ENCODE measurements at places on chromosomes 3 and 15. TPM values are rescaled to one million over a fixed set of nuclear protein-coding genes. Genes with fewer than 3 reads are reported as not detected.

Gene CCR1
- total RNA-seq, result not detected

DNA sequence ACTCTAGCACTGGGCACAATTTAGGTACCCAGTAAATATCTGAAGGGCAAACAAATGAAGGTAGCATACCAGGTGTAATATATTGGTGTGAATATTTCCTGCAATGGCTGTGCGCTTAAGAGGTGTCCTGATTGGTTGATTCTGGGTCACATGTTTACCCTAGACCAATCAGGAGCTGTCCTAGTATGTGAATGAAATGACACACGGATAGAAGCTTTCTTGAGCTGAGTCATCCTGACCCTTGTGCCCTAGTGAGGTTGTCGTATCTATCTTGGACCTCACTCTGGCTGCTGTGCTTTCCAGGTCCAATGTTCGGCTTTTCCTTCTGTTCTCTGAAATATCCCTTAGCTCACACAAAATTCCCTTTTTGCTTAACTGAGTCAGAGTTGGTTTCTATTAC is 58.1 kb upstream of the FOXP1 start:
- DNase-seq, result peak; percentile 9
- H3K4me1 ChIP-seq, result no peaks in the 10 kb centered on the region
- H3K36me3 ChIP-seq, result no peaks in the 10 kb centered on the region
- no peak overlapping the region for H3K27ac ChIP-seq
- H3K27me3 ChIP-seq, result peaks cover 5% of the 10 kb centered on the region
- no peak overlapping the region for H3K4me3 ChIP-seq

DNA sequence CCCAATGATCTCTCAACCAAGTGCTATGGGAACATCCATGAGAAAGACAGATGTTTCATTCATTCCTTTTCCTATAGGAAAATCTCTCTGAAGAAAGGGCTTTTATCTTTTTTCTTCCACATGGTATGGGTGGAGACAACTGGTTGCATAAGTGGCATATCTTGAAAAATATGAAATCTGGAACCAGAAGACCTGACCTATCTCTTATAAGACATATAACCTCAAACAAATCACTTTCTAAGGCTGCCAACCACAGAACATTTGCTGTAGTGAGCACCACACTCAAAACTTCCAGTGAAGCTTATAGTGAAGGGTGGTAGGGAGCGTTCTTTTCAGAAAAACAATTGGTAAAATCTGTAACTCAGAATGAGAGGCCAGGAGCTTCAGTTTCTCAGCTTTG is 58.5 kb downstream of the SHQ1 start:
- H3K27ac ChIP-seq, result no peak overlapping the region
- H3K4me1 ChIP-seq, result no peaks in the 10 kb centered on the region
- H3K36me3 ChIP-seq, result peaks cover 11% of the 10 kb centered on the region

DNA sequence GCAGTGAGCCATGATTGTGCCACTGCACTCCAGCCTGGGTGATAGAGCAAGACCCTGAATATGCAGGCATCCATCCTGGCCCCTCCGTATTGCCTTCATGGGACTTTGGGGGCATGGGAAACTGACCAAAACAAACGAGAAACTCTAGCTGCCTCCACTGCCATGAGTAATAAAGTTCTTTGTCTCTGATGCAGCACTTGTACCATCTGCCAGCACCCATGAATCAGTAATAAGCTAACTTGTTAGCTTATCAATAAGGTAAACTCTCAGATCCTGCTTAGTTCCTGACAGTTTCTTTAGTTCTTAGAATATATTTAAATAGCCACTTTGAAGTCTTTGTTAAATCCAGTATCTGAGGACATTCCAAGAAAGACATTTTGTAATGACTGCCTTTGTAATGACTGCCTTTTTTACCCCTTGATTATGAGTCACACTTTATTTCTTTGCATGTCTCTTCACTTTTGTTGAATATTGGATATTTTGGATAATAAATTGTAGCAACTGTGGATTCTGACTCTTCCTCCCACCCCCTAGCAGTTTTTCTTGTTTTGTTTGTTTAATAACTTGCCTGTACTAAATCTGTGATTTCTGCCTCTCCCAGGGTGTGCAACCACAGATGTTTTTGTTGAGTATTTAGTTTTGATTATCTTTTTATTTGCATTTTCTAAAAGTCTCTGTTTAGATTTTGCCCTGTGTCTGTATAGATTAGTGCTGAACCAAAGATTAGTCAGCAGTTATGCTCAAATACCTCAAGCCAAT is 136.9 kb downstream of the HCN4 start:
- H3K4me3 ChIP-seq, result no peak overlapping the region
- peaks cover 3% of the 10 kb centered on the region for H3K27me3 ChIP-seq
- no peak for DNase-seq

- no peak overlapping the region for H3K4me3 ChIP-seq
- peak; percentile 75 for DNase-seq
- H3K36me3 ChIP-seq, result no peaks in the 10 kb centered on the region
- peaks cover 49% of the 10 kb centered on the region for H3K4me1 ChIP-seq
Observed at GRCh38 chr3:125123451-125124305, 67.9 kb upstream of the HEG1 start.

- H3K36me3 ChIP-seq, result peaks cover 11% of the 10 kb centered on the region
- peaks cover 3% of the 10 kb centered on the region for H3K27me3 ChIP-seq
- peaks cover 11% of the 10 kb centered on the region for H3K4me1 ChIP-seq
- H3K4me3 ChIP-seq, result no peak overlapping the region
- H3K27ac ChIP-seq, result no peak overlapping the region
- no peak for DNase-seq
Observed at GRCh38 chr15:40558952-40559742, 5.7 kb downstream of the CCDC32 start.

- DNase-seq, result no peak
- no peaks in the 10 kb centered on the region for H3K36me3 ChIP-seq
- no peak overlapping the region for H3K27ac ChIP-seq
- H3K27me3 ChIP-seq, result no peaks in the 10 kb centered on the region
- no peak overlapping the region for H3K4me3 ChIP-seq
Observed at GRCh38 chr3:154018100-154018696, 103.0 kb upstream of the ARHGEF26 start.

DNA sequence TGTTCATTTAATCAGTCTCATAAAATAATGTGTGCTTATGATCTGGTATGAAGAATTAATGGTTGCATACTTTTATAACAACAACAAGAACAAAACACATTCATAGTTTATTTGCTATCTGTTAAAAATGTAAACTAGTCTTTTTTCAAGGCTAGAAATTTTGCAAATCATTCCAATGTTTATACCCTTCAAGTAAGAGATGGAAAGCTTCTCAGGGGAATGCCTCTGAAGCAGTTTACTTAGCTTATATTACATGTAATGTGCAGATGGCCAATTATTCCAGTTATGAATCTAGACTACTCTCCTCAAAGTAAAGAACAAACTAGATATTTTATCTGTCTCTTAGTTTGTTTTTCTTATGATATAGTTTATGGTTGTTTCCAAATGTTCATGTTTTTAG is 575.4 kb downstream of the NAALADL2 start:
- no peak overlapping the region for H3K27ac ChIP-seq
- peaks cover 6% of the 10 kb centered on the region for H3K36me3 ChIP-seq
- H3K4me3 ChIP-seq, result no peak overlapping the region
- peaks cover 42% of the 10 kb centered on the region for H3K4me1 ChIP-seq
- no peak for DNase-seq

Gene TMC3
- total RNA-seq, result not detected

DNA sequence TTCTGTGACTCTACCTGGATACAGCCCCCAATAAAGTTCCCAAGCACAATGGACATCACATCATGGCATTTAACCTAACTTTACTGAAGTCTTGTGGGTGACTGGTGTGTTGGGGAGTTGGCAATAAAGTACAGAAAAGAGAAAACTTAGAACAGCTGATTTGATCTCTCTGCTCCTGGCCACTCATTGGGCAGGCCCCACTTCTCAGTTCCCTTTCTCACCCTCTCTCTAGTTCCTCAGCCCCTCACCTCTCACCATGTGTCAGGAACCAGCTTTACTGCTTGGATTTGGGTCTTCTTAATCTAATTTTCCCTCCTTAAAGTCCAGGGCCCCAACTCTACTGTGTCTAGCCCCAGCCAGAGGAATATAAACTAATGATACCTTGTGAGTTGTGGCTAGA is 713 bp upstream of the MUC13 start:
- no peak for DNase-seq
- H3K36me3 ChIP-seq, result 0 out of 2 replicates have a peak, but pooled peaks cover 5% of the 10 kb centered on the region
- H3K4me1 ChIP-seq, result no peaks in the 10 kb centered on the region
- peaks cover 15% of the 10 kb centered on the region for H3K27me3 ChIP-seq
- no peak overlapping the region for H3K27ac ChIP-seq

- peak; percentile 20 for DNase-seq
- peak overlapping the region; percentile 96 for H3K27ac ChIP-seq
- peaks cover 74% of the 10 kb centered on the region for H3K4me1 ChIP-seq
- H3K36me3 ChIP-seq, result peaks cover 55% of the 10 kb centered on the region
- no peaks in the 10 kb centered on the region for H3K27me3 ChIP-seq
Observed at GRCh38 chr15:77144026-77144425, 73.1 kb upstream of the TSPAN3 start.

GRCh38 chr3:104102386-104102785 is 1264.3 kb upstream of the ALCAM start:
- peaks cover 3% of the 10 kb centered on the region for H3K27me3 ChIP-seq
- DNase-seq, result peak; percentile 58
- H3K4me3 ChIP-seq, result no peak overlapping the region
- H3K4me1 ChIP-seq, result peaks cover 14% of the 10 kb centered on the region

DNA sequence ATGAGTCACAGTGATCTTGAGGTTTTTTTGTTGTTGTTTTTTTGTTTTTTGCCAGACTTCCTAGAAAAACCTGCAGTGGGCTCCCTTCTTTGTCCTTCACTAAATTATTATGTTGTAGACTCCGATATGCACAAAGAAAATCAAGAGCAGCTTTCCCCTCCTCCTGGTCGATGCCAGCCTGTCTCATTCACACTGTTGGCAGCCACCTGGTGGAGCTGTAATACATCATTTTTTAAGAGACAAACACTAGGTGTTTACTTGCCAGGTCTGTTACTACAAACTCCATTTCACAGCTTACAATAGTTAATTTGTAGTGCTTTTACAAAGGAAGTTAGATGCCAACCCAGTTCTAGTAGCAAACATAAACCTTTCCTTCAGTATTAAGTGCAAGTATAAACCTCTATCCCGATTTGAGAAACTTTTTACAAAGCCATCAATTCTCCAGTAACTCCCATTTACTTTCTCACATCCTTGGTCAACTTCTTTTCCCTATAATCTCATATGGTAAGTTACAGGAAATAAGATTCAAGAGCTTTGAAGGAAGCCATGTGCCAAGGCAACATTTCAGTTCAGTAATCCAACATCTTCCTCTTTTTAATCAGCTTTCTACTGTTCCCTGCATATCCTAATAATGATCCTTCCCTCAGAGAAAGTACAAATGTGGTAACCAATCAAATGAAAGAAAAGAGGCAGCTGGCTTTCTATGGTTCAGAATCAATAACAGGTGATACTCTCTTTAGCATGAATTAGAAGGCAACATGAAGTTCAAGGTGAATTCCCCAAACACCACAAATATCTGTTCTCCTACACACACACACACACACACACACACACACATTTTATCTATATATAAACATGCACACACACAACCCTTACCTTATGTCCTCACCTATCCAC is 14.0 kb downstream of the AAGAB start:
- H3K27me3 ChIP-seq, result no peaks in the 10 kb centered on the region
- H3K4me3 ChIP-seq, result no peak overlapping the region
- peaks cover 14% of the 10 kb centered on the region for H3K36me3 ChIP-seq
- DNase-seq, result no peak

- H3K4me1 ChIP-seq, result peaks cover 24% of the 10 kb centered on the region
- H3K27ac ChIP-seq, result no peak overlapping the region
- no peak for DNase-seq
- H3K4me3 ChIP-seq, result no peak overlapping the region
Observed at GRCh38 chr3:138469874-138470273, 35.5 kb downstream of the ESYT3 start.

Gene AADAC
- not detected for total RNA-seq

Gene ADIPOQ
- not detected for total RNA-seq

GRCh38 chr3:108662142-108662738 is 72.7 kb downstream of the DZIP3 start:
- no peaks in the 10 kb centered on the region for H3K27me3 ChIP-seq
- no peak overlapping the region for H3K27ac ChIP-seq
- 0 out of 2 replicates have a peak, but pooled peaks cover 7% of the 10 kb centered on the region for H3K4me1 ChIP-seq
- peak overlapping the region; percentile 49 for H3K4me3 ChIP-seq
- DNase-seq, result peak; percentile 63

Gene MYLK
- total RNA-seq, result 431 TPM

- no peaks in the 10 kb centered on the region for H3K4me1 ChIP-seq
- no peak for DNase-seq
- H3K27me3 ChIP-seq, result peaks cover 54% of the 10 kb centered on the region
- no peak overlapping the region for H3K27ac ChIP-seq
- H3K36me3 ChIP-seq, result peaks cover 6% of the 10 kb centered on the region
Observed at GRCh38 chr15:65355173-65355987, 22.4 kb downstream of the IGDCC3 start.

Gene GPR62
- not detected for total RNA-seq

DNA sequence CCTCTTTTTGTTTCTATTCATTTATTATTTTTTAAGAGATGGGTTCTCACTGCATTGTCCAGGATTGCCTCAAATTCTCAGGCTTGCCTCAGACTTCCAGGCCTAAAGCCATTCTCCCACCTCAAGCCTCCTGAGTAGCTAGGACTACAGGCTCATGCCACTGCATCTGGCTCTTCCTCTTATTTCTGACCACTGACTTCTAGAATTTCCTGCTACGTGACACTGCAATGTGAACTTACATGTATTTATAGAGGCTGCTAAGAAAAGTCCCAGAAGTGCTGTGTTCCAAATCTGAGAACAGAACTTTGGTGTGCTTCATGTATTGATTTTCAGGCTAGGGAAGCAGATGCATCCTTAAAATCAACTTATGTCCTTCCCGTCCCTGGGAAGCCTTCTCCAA is 407.4 kb downstream of the RSL24D1 start:
- no peak overlapping the region for H3K27ac ChIP-seq
- DNase-seq, result no peak
- no peaks in the 10 kb centered on the region for H3K27me3 ChIP-seq
- no peaks in the 10 kb centered on the region for H3K36me3 ChIP-seq

GRCh38 chr3:167967257-167968036 is 128.3 kb downstream of the GOLIM4 start:
- no peak for DNase-seq
- H3K27me3 ChIP-seq, result no peaks in the 10 kb centered on the region
- H3K36me3 ChIP-seq, result no peaks in the 10 kb centered on the region

Gene THRB
- total RNA-seq, result not detected

Gene ARL8B
- total RNA-seq, result 53.0 TPM

GRCh38 chr3:166580561-166580960 is 743.3 kb upstream of the BCHE start:
- H3K27ac ChIP-seq, result no peak overlapping the region
- no peak overlapping the region for H3K4me3 ChIP-seq
- no peaks in the 10 kb centered on the region for H3K27me3 ChIP-seq

DNA sequence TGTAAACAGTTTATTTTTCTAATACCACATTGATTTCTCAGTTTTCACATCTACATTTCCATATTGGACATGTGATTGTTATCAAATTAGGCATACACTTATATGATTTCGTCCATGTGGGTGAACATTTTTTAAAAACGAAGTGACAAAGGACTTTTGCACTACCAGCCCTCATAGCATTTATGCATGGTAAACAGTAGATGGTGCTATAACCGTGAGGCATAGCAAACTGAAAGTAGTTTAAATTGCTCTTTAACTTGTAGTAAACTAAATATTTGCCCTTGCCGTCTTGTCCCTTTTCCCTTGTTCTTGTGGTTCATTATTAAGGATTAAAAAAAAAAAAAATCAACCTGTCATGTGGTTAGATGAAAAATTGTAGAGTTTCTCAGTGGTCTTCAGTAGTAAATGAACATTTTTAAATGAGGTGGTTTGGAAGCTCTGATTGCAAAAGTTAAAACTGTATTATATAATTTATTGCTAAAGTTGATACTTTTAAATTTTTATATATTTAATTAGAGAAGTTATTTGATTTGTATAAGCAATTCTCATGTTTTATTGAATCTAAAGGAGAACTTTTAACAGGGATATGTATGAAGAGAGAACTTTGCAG is 24.0 kb downstream of the STX19 start:
- peak; percentile 72 for DNase-seq
- no peaks in the 10 kb centered on the region for H3K27me3 ChIP-seq
- peaks cover 6% of the 10 kb centered on the region for H3K4me1 ChIP-seq
- no peaks in the 10 kb centered on the region for H3K36me3 ChIP-seq
- peak overlapping the region; percentile 74 for H3K27ac ChIP-seq
- H3K4me3 ChIP-seq, result peak overlapping the region; percentile 87

All from HFFc6 (cell line).